ENCODE measurements at places on chromosomes 1 and 21.

DNA sequence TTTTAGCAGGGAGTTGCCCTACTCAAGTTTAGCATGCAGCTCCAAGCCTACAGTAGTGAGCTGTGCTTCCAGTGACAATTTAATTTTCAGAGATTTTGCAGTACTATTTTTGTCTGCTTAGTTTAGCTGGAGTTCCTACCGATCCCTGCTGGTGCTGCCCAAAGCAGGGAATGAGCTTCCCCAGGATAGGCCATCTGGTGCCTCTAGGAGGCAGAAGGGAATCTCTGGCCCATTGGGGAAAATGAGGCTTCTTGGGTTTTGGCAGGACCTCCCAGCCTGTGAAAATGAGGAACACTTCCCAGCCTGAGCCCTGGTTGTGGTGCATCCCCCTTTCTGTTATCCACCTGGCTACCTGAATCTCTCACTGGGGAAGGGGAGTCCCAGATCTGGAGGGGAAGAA is 149.2 kb downstream of the RASAL2 start:
- no peak for DNase-seq

GRCh38 chr1:154446292-154446691 is 41.1 kb downstream of the IL6R start:
- DNase-seq: peak; percentile 52

DNA sequence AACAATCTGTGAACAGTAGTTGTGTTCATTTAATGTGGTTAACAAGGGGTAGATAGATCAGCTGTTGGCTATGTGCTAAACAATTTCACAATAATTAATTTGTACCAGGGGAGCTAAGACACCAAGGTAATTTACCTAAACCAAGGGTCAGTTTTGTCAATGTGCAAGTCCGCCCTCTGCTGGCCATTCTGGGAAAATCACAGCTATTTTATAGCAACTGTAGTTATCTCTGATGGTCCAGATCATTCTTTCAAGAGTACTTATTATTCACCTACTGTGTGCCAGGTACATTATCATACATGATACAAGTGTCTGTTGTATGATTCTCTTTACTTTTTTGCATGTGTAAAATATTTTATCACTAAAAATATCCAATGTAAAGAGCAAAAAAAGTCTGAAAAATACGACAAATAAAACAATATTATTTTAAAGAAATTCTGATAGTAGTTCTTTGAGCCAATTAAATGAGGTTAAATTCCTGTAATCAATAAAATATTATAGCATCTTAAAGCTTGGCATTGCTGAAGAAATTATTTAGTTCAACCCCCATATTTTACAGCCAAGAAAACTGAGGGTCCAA is 312.3 kb upstream of the FAM78B start:
- DNase-seq: peak; percentile 49

DNA sequence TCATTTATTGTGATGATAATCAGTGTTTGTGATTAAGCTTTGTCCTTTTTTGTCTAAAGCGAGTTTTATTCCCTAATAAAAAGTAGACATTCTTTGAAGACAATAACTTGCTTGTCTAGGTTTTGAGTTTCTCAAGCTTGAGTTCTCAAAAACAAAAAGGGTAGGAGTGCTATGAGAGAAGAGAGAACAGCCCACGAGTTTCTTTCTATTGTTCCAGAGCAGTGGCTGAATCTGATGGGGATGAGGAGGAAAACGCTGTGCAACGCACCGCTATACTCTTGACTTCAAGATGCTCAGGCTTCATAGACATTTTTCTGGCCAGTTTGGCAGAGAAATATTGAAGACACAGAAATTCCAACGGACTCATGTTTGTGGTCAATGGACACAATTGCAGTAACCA is 669.8 kb upstream of the B3GALT2 start:
- no peak for DNase-seq

DNA sequence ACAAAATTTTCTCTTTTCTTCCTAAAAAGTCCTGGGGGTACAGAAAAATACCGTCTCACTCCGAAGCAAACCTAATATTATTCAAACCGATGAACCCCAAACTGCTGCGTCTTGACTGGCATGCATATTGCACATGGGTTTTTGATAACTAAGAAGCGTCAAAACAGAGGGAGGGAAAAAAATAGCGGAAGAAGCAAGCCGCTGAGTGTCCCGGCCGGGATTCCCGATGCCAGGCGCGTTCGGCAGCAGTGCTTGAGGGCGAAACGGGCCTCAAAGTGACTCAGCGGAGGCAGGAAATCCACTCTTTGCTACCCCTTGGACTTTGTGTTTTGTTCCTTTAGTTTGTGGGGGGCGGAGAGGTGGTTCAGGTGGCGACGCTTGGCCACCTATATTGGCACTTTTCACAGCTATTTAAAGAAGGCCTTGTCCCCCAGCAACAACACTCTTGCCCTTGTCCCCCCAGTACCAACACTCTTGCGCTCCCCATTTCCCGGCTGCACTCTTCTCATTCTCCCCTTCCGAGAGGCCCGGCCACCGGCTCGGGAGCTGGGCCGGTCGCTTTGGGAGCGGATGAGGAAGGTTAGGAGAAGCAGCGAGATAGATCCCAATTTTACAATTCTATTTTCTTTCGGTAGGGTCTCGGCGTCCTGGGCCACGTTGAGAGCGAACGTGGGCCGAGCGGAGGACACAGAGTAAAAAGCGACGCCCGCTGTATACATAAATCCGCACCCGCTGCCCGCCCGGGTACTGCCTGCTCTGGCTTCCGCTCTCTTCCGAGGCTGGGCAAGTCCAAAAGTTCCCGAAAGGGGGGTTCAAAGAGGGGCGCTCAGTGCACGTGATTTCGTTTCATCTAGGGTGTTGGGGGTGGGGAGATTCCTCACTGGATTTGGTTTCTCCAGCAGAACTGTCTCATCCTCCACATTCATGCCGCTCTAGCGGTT is 2.5 kb downstream of the LMX1A start:
- DNase-seq: no peak

- peak; percentile 92 for DNase-seq
These were observed 1.8 kb upstream of the FABP3 start for GRCh38 chr1:31374511-31375196.

GRCh38 chr1:30005972-30006619 is 717.3 kb downstream of the MATN1 start:
- no peak for DNase-seq

DNA sequence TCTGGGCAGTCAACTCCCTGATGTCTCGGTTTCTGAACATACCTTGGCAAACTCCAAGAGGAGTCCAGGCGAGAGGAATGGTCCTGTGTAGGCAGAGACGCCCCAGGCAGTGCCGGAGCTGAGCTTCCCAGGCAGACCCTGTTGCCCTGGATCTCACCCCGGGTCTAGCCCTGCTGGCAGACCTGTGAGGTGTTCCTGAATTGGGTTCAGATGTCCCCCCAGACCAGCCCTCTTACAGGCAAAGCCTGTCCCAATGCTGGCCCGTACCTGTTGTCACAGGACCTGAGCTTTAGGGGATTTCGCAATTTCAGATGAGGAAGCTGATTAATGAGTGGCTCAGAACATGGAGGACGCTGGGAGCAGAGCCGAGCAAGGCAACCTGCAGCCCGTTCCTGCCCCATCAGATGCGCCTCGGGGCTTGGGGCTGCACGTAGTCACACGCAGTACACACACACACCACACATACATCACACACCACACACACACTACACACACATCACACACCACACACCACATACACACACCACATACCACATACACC is 38.5 kb upstream of the PDE9A start:
- no peak for DNase-seq

DNA sequence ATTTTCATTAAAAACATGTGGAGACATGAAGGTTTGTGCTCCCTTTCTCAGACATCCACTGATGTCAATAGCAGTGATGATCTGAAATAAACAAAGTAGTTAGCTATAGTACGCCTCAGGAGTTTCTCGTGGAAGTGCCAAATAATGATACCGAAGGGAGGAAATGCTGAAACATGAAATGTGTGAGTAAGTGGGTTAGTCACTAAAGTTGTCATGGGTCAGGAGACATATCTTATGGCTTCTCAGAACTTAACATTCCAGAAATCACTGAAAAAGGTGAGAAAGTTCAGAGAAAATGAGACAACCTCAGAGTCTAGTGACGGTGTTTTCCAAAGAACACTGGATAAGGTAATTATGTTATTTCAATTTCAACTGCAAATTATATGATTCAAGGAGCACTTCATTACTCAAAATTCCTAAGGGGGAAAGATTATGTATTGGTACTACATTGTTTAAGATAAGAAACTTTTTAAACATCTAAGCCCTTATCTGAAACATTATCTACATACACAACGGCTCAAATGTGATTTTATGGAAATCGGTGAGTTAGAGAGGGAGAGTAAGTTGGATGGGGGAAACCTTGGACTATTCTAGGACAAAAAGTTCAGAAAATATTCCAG is 20.6 kb downstream of the NIBAN1 start:
- DNase-seq: peak; percentile 68

DNA sequence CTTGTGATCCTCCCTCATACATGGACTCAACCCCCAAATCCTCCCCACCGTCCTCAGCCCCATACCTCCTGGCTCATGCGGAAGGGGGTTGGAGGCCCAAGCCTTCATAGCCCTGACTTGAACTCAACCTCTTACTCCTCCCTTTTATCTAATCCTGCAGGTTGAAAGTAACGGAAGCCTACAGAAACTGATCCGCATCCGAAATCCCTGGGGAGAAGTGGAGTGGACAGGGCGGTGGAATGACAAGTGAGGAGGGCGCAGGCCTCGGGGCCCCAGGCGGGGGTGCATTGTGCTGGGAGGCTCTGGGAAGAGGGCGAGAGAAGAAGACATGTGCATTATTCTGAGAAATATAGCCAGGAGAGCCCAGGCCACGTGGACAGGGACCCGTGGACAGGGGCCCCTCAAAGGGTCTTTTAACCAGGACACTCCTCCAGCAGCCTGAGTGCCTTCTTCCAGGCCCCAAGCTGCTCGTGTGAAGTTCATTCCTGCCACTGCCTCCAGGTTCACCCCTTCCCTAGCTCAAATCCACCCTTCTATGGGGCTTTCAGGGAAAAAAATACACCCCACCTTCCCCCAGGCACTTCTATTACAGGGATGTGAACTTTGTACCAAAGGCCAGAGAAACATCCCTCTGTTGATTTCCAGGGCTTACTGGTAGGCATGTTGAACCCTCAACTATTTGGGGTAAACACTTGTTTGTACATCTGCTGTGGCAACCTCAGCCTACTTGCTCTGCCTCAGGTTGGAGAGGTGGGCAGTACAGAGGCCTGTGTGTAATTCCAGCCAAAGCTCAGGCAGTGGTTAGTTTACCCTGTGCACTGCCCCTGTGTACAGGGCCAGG is 38.6 kb downstream of the CAPN2 start:
- DNase-seq: no peak

DNA sequence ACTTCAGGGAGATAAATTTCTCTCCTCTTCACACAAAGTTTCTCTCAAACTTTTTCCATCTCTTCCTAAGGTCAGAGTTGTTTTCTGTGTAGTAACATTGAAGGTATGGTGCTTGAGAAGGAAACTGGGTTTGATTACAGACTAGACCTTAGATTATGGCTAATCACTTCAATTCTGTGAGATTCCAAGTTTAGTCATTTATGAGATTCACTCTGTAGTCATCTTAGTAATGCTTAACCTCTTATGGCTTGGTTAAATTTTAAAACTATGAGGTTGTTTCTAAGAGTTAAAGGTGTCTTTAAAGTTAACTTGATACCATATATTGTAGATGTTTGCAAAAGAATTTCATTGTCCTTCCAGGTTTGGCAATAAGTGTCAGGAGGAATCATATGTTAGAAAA is 1092.2 kb downstream of the KCNT2 start:
- no peak for DNase-seq

DNA sequence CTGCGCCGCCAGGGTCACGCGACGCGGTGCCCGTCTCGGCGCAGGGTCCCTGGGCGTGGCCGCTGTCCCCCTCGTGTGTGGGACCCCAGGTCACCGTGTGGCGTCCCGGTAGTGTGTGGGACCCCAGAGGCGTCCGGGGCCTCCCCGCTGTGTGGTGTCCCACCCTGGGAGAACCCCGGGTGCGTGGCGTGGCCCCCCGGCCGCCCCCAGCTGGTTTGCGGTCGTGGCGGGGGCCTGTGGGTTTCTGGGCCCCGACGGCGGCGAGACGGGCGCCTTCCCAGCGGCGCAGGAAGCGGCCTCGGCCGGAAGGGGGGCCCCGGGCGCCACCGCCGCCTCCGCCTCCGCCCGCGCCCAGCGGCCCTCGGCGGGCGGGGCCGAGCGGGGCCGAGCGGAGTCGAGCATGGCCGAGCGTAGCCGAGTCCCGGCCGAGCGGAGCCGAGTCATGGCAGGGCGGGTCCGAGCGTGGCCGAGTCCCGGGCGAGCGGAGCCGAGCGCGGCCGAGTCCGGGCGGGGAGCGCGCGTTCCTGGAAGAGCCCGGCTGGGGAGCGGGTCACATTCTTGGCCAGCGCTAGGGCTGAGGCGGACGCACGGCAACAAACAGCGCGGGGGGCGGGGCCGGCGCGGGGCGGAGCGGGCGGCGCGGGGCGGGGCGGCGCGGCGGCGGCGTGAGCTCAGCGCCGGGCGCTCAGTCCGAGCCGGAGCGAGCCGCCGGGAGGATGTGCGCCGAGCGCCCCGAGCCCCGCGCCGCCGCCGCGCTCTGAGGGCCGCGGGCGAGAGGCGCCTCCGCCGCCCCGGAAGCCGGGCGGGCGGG is 568 bp upstream of the SKI start:
- peak; percentile 96 for DNase-seq

DNA sequence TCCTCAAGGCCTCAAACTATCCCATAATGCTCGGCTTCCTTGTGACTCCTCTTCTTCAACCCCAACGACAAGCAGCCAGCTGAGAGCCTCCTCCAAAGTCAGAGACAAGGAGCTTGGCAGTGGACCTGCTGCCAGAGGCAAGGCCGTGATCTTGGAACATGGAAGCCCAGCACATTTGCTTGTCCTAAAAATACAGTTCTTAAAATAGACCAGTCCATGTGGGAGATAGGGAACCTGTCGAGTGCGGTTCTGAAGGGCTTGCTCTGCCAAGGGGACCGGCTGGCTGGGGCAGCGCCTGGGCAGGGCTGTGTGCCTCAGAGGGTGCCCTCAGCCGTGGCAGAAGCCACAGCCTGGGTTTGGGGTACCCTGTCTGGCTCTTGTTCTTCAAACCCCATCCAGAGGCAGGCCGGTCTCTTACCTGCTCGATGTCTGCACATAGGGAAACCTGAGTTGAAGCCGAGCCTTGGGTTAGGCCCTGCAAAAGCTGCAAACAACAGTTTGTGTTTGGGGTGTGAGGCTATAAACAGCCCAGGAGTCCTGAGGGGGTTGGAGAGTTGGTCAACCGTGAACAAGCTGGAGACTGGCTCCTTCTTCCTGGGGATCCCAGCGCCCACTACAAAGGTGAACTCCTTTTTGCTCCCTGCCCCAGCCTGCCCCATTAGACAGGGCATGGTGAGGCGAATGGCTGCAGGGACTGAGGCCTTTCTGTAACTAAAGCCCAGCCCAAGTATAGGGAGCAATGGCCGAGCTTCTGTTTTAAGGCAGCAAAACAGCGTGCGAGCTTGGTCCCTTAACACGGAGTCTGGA is 228.8 kb downstream of the CAMTA1 start:
- DNase-seq: no peak

GRCh38 chr1:167659881-167660280 is 29.8 kb downstream of the RCSD1 start:
- no peak for DNase-seq

DNA sequence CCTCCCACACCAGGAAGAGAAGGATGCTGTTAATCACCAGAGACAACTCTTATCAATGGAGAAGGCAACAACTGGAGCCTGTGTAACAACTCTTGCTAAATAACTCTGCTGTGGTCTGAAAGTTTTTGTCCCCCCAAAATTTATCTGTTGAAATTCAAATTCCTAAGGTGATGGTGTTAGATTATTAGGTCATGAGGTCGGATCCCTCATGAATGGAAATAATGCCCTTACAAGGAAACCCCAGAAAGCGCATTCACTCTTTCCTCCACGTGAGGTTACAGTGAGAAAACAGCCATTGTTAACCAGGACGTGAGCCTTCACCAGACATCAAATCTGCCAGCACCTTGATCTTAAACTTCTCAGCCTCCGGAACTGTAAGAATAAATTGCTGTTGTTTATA is 141.9 kb upstream of the CXADR start:
- DNase-seq: no peak
